ENCODE measurements at places on chromosomes 1 and 21.
A peak's percentile ranks its signal among the peaks of the same experiment; 100 is the strongest.

GRCh38 chr1:28877132-28877781 is 37.1 kb upstream of the EPB41 start:
- peak; percentile 68 for DNase-seq

DNA sequence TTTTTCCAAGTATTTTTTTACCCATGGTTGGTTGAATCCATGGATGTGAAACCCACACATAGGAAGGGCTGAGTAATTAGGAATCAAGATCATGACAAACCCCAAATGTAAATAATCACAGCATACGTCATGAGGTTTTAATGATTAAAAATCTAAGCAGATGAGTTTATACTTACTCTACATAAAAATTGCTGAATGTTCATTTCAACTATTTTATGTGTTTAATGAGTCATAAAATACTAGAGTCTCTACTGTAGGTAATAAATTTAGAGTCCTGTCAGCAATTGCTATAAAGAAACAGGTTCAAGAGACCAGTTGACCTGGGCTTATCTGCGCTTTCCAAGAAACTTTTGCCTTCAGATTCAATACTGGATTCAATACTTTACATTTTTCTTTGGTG is 18.2 kb downstream of the CTH start:
- no peak for DNase-seq

DNA sequence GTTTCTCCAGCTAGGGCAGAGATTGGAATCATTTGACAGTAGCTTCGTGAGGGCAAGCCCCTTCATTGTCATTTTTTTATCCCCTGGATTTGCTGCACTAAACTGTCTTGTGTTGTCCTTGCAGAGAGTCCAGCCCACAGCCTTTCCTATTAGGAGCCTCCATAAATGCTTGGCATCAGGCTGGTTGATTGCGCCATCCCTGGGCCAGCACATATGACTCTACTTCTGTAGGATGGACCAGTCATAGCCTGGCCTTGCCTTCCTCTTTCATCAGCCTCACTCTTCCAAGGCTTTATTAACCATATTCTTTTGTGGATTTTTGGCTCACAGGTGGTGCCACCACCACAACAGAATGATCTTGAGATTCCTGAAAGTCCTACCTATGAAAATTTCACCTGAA is 31.4 kb downstream of the LY9 start:
- DNase-seq, result no peak

DNA sequence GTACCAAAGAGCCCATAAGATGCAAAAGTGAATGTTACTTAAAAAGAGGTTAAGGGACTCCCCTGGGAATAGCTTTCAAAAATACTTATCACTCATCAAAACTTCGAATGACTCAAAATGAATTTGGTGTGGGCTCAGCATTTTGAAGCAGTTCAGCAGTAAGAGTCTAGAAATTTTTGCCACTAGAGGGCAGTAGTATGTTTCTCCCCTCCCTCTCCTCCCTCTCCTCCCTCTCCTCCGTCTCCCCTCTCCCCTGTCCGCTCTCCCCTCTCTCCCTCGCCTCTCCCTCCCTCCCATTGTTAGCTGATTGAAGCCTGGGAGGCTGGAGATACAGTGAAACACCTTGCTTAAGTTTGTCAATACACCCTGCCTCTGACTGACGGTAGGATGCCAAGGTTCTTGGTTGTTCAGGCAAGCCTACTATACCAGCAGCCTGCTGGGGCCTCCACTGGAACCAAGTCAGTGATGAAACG is 70.8 kb upstream of the TENT5C start:
- DNase-seq, result peak; percentile 26

- DNase-seq, result no peak
These were observed 96.7 kb upstream of the S1PR1 start for GRCh38 chr1:101139821-101140718.

- DNase-seq, result no peak
These were observed 48.9 kb upstream of the F3 start for GRCh38 chr1:94590203-94591137.

DNA sequence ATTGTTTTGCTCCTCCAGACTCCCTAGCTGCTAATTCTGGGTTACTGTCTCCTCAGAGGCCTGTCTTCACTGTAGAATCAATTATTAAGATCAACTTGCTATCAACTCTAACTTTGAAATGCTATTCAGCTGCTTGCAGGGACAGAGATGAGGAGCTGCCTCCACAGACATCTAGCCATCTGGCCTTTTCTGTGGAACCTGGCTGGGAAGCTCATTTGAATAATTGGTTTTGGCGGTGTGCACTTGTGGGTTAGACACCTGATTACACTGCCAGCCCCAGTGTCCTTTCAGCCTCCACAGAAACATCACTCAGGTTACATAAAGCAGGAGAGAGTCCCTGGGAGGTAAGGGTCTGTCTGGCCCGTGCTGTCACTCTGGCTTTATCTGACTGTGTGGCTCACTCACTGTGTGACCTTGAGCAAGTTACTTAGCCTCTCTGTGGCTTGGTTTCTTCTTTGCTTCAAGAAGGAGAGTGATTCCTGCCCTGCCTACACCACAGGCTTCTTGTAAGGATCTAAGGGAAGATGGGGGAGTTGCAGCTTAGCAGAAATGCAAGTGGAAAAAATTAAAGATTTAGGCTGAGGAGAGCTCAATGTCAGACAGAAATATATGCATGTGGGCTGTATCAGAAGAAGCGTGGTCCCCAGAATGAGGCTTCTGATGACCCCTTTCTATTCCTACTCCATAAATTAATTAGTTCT is 131.6 kb downstream of the BEND5 start:
- DNase-seq, result no peak

GRCh38 chr21:45103971-45104520 is 29.7 kb downstream of the ADARB1 start:
- no peak for DNase-seq

GRCh38 chr1:1021010-1021919 is 1.3 kb downstream of the AGRN start:
- DNase-seq, result peak; percentile 68

DNA sequence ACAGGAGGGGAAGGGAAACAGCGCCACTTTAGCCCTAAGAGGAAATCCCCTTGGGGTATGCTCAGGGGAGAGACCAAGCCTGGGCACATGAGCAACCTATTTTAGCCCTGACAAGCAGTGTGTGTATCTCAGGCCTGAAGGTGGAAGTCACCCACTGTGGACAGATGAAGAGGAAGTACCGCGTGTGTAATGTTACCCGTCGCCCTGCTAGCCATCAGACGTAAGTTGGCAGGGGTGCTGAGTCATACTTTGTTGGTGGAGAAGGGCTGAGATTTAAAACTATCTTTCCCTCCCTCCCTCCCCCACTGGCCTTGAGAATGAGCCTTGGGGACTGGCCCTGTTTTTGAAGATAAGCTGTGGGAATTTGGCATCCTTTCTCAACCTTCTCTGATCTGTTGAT is 11.2 kb downstream of the AGO1 start:
- no peak for DNase-seq

- DNase-seq, result no peak
These were observed 40.8 kb downstream of the RSPH1 start for GRCh38 chr21:42455196-42455595.

DNA sequence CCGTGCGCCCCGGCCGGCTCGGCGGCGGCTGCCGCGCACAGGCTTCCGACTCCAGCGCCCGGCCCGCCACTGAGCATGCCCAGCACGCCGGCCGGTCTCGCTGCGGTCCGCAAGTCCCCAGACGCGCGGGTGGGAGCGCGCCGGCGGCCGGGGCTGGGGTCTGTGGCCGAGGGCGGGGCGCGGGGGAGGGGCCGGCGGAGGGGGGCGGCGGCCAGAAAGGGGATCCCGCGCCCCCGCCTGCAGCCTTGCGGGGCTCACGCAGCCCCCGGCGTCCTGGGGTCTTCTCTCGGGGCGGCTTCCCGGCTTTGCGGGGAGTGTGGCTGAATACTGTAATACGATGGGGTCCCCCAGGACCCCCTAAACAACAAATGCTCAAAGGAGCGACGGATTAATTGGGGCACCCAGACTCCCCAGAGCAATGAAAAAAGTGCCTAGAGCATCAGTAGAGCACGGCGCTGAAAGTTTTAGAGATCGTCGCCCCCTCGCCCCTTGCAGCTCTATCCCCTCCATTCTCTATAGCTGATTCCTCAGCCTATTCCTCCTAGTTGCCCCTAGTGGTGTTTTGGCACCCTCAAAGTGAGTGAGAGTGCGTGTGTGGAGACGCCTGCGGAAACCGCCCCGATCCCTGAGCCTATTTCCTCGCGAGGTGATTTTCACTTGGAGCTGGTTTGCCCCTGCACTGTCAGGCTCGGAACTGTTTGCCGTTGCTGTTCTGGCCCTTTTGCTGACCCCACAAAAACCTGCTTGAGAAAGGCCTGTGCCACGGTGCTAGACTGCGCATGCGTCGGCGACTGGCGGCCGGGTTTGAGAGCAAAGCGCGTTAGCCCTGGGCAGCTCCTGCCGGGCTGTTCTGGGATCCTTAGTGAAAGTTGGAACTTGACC is at the start of gene VAV3:
Gene VAV3 (minus strand): TSS at position 71 of the 882 bp plus-strand sequence. CDS start 311 bp downstream, outside the sequence.
- no peak for DNase-seq

DNA sequence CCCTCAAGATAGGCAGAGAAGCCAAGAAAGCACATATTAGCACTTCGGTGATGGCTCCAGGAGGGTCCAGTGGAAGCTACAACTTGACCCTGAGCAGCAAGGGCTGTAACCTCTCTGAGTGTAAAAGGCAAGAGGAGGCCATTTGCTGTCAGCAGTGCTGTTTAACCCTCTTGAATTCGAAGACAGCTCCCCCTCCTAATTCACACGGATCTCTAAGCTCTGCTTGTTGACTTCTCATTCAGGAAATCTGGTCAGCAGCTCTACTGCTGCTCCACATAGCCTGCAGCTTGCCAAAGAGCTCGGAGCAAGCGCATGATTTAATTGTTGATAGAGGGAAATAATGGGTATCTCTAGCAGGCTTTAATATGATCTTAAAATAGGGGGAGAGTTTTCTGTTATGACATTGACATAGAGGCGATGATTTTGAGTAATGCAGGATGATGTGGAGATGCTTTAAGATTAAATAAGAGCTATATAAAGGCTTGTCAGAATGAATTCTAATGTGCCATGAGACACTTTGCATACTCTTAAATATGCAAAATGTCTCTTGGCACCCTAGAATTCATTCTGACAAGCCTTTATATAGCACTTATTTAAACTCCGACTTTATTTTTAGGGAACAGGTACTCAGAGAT is 79.4 kb upstream of the USH2A start:
- no peak for DNase-seq

GRCh38 chr1:68320349-68320748 is 88.0 kb upstream of the WLS start:
- DNase-seq, result no peak

GRCh38 chr1:35715568-35716002 is 3.1 kb downstream of the C1orf216 start:
- peak; percentile 87 for DNase-seq

- no peak for DNase-seq
These were observed 2.3 kb upstream of the TSPAN2 start for GRCh38 chr1:115091572-115091971.

- DNase-seq, result no peak
These were observed 85.8 kb upstream of the RGS1 start for GRCh38 chr1:192489748-192490147.

GRCh38 chr21:44730951-44731579 is 19.7 kb upstream of the TSPEAR start:
- DNase-seq, result no peak

- DNase-seq, result no peak
These were observed 13.4 kb downstream of the CTTNBP2NL start for GRCh38 chr1:112409414-112409813.

DNA sequence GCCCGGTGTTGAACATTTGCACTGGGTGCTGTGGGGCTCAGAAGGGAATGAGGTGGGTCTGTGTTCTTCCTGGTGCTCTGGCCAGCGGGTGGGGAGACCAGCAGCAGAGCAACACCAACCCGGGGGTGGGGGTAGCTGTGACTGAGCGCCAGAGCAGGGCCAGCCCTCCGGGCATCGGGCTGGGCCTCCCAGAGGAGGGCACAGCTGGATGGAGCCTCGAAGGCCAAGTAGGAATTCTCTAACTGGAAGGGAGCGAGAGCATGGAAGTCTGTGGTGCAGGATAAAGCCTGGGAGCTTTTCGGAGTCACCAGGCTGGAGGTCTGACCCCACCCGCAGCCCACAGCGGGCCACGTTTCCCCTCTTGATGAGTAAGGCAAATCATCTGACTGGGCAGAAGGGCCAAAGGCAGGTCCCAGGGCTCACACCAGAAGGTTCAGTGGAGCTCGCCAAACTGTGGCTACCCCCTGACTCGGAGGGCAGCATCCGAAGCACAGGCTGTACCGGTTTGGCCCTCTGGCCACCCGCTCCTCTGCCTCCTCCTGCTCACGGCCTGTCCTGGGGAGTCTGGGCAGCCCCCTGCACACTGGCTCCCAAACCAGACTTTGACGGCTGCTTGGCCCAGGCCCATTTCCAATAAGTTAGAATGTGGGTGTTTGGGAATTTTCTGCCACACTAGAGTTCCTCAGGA is 18.8 kb downstream of the SLC1A7 start:
- no peak for DNase-seq

DNA sequence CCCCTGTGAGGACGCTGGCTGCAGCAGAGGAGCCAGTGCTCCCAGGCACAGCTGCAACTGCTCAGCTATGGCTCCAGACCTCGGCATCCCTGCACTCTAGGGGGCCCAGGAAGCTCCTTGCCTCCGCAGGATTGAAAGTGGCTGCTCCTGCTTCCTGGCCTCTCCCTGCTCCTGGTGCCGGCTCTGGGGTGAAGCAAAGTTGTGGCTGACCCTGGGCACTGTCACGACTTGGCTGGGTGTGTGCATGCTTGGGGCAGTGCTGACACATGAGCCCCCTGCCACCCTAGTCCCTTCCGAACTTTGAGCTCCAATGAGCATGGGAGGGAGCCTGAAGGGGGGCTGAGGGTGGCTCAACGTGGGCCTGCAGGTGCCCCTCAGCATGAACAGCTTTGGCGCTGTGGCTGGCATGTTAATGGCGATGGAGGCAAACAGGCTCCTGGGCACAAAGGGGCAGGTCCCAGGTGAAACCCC is 1512.2 kb downstream of the KCNT2 start:
- DNase-seq, result no peak

DNA sequence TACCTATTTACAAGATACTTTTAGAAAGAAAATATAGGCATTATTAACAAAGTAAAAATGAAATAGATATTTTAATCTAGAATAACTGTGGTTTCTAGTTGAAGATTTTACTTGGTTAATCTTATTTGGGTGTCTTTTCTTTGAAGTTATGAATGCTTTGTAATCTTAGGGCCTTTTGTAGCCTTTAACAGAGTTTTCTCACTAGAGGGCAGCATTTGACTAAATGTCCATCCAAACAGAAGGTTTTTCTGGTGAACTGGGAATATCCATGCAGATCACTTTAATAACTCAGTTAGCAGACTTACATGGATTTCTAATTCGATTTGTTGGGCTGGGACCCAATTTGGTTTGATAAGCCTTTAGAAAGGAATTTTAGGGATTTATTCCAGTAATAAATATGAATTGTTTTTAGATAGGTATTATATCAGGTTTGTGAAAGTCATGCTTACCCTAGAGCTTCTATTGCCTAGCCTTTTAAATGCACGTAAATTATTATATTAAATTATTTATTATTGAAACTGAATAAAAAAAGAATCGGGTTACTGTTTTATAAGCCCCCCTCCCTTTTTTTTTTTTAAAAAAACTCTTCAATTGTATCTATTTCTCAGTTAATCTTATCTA is 119.7 kb downstream of the ZNF326 start:
- DNase-seq, result peak; percentile 19

GRCh38 chr1:52590266-52590665 is 11.9 kb upstream of the GPX7 start:
- no peak for DNase-seq
